ENCODE measurements at places on chromosomes 6 and 20.

DNA sequence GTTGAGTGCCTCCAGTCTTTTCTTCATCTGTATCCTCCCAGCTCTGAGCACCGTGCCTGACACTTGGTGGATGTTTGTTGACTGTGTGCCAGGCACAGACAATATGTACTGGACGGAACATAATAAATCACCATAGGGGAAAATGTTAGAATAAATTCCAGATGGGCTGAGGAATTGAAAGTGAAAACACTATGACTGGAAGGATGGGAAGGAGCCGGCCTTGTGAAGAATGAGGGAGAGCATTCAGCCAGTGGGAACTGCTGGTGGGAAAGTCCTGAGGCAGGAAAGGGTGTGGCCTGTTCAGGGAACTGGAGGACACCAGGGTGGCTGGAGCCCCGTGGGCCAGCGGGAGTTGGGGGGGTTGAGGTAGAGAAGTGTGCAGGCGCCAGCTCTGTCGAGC is 75.4 kb downstream of the MTHFD1L start:
- H3K4me1 ChIP-seq = peaks cover 13% of the 10 kb centered on the region
- H3K4me3 ChIP-seq = no peak overlapping the region
- H3K36me3 ChIP-seq = no peaks in the 10 kb centered on the region

- H3K4me3 ChIP-seq = no peak overlapping the region
- no peak for DNase-seq
- H3K4me1 ChIP-seq = no peaks in the 10 kb centered on the region
Observed at GRCh38 chr6:142912125-142912524, 32.9 kb downstream of the HIVEP2 start.

DNA sequence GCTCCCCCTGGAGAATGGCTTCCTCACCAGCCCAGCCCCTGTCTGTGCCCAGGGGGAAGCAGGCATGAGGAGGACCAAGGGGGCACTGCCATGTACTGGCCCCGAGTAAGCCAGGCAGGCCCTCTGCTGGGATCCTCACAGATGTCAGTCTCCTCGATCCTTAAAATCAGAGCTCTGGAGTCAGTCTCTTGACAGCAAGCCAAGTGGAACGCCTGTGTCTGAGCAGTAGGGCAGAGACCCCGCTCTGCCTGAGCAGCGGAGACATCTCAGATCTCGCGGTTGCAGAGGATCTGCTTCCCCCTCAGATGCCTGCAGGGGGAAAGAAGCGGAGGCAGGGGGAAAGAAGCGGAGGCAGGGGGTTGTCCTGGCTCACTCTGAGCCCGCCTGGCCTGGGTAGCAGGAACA is 92.6 kb downstream of the SNX5 start:
- H3K4me3 ChIP-seq = peak overlapping the region; percentile 19
- no peaks in the 10 kb centered on the region for H3K27me3 ChIP-seq
- no peak for DNase-seq
- peak overlapping the region; percentile 80 for H3K27ac ChIP-seq
- H3K36me3 ChIP-seq = no peaks in the 10 kb centered on the region

DNA sequence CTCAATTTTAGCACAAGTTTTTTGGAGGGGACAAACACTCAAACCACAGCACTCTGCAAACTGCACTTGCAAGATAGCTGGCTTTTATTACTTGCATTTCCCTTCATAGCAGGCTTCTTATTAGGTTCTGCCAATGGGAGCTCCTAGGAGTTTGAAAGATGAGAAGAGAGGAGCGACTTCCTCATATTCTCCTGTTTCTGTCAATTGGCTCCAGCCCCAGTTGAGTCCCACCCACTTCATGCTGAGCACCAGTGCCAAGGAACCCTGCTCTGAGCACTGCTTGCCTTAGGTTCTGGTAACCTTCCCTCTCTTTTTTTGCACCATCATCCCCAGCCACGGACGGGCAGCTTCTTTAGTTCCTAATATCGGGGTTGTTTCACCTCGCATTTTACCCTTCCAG is 67.9 kb downstream of the PSMB1 start:
- H3K27ac ChIP-seq = no peak overlapping the region
- no peak overlapping the region for H3K4me3 ChIP-seq
- no peak for DNase-seq
- H3K36me3 ChIP-seq = no peaks in the 10 kb centered on the region

- H3K4me1 ChIP-seq = peaks cover 10% of the 10 kb centered on the region
- no peak for DNase-seq
- no peaks in the 10 kb centered on the region for H3K27me3 ChIP-seq
- no peak overlapping the region for H3K4me3 ChIP-seq
Observed at GRCh38 chr6:35635601-35636597, 52.8 kb downstream of the FKBP5 start.

DNA sequence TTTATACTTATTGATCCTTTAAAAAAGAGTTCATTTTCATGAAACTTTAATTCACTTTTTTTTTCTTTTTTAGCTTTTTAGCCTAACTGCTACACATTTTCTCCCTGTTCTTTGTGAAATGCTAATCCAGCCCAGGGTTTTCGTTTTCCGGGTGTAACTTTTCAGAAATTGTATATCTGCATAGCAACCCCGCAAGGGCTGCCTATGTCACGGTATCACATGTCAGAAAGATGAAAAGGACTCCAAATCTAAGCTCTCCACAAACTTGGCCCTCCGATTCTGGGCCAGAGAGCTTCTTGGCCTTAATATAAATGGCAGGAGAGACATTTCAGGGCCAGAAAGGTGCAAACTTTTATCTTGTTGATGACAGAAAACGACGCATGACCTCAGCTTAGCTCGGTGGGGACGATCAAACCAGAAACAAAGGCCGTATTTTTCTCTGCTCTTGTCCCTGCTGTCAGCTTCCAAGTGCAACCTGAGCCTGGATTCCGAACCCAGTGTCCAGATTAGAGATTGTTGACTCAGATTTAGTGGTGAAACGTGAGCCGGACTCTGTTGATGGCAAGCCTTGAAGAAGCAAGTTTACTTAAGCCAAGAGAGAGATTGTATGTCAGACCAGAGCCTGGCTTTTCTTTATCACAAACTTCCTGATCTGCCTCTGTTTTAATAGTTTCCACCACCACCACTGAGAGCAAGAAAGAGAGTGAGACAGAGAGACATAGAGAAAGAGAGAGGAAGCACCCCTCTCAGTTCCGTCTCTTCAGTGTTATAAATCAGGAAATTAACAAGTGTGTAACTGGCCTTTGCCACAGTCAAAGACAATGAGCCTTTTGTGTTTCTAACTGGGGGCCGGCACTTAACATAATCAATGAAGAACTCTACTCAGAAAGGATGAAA is 157.8 kb downstream of the SCML4 start:
- no peak overlapping the region for H3K27ac ChIP-seq
- H3K4me3 ChIP-seq = no peak overlapping the region
- H3K27me3 ChIP-seq = no peaks in the 10 kb centered on the region
- H3K4me1 ChIP-seq = peaks cover 9% of the 10 kb centered on the region

GRCh38 chr6:30759575-30760239 is 15.4 kb upstream of the IER3 start:
- H3K36me3 ChIP-seq = no peaks in the 10 kb centered on the region
- no peak overlapping the region for H3K27ac ChIP-seq
- peaks cover 29% of the 10 kb centered on the region for H3K4me1 ChIP-seq
- no peak for DNase-seq
